ENCODE measurements at places on chromosomes 3 and 15.

- DNase-seq, result no peak
Observed at GRCh38 chr15:76865548-76865991, 39.6 kb downstream of the SCAPER start.

DNA sequence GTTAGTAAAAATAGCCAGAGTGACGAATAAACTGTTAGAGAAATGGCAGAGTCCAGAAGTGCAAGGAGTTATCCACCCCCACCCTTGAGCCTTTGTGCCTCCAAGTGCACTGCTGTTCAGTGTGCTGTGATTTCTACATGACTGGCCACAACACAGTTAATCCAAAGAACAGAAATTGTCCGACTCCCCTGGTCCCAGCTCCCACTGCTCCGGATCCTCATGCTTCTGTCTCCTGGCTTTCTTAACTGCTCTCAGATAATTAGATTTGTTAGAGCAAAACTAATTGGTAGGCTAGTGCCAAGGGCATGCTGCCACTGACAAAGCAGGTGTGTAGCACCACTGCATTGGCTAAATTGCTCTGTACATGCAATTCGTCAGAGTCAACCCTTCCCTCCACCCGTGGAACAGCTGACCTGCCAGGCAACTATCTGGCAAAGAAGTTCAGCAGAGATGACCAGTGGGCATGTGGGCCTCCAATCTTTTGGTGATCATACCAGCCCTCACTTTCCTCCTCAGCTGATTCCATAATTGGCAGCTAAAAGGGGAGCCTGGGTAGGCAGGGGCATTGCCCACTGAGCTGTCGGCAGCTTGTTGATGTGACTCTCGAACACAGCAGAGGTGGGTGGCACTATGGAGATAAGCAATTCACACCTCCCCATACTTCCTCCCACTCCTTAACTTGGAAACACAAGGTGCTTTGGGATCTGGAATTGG, 18.9 kb upstream of the ACAP2 start:
- no peak for DNase-seq

- DNase-seq, result no peak
Observed at GRCh38 chr3:182795389-182795782, 2.1 kb downstream of the ATP11B start.

DNA sequence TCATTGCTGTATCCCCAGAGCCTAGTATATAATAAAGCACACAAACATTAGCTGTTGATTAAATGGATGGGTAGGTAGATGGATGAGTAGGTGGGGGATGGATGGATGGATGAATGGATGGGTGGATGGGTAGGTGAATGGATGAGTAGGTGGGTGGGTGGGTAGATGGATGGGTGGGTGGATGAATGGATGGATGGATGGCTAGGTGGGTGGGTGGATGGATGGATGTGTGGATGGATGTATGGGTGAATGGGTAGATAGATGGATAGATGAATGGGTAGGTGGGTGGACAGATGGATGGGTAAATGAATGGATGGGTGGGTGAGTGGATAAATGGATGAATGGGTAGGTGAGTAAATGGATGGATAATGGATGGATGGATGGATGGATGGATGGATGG, 30.2 kb upstream of the NSMCE3 start:
- no peak for DNase-seq

GRCh38 chr3:42668793-42669217, 15.3 kb downstream of the ZBTB47 start:
- no peak for DNase-seq

GRCh38 chr3:71465371-71466036, 118.0 kb downstream of the FOXP1 start:
- no peak for DNase-seq

- no peak for DNase-seq
Observed at GRCh38 chr3:159855599-159856346, 132.9 kb upstream of the IL12A start.

DNA sequence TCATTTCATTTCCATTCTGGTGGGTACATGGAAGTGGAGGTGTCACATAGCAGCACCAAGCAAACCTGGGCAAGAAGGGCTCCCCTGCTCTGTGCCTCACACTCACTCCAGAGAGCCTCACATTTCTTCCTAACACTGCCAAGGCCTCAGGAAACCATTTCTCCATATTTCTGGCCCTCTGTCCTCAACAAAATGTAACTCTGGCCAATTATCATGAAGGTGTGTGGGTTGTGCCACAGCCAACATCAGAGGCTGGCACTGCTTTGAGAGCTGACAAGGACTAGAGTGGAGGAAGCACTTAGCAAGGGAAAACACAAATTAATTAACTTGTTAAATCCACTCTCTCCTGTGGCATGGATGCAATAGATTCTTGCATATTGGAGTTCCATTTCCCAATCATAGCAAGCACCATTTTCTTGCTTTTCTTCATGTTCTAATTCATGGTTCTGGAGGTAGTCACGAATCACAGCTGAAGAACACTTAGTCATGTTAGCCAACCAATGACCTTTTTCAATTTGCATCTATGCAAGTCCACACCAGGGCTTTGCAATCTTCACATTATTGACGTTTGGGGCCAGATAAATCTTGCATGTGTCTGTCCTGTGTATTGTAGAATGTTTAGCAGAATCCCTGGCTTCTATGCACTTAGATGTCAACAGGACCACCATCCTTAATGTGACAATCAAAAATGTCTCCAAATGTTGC, 241.1 kb downstream of the PLCL2 start:
- no peak for DNase-seq

DNA sequence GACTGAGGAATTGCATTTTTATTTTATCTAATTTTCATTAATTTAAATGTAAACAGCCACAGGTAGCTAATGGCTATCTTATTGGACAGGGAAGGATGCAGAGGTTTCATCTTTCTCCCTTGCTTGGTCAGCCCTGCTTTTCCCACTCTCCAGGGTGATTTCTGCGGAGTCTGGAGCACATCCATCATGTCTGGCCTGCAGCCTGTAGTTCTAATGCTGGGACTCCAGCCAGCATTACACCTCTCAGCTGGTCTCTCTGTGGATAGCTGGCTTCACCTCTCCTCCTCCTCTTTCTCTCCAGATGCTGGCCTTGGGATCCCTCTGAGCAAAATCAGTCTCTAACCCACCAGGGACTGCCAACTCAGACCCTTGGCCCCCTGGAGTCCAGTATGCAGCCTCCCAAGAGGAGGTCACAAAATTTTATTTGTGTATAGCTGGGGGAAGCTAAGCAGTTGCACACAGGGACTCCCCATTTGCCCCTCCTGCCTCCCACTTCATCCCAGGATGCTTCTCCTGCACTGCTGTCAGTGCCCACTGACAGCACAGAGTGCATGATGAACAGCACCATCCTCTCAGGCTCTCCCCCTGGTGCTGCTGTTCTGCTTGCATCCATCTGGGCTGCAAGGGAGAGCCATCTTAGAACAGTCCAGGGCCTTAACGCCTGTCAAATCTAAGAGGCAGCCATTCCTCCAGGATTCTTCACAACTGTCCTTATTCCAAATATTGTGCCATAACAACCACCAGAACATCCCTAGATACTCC, 1.7 kb downstream of the BFSP2 start:
- DNase-seq, result no peak

GRCh38 chr3:13364602-13365271, 55.4 kb downstream of the NUP210 start:
- no peak for DNase-seq

GRCh38 chr3:98561727-98562521, 30.1 kb downstream of the GPR15 start:
- DNase-seq, result no peak

- DNase-seq, result no peak
Observed at GRCh38 chr3:159919873-159920272, 68.8 kb upstream of the IL12A start.

GRCh38 chr15:67839499-67839928, 331 bp downstream of the RNU6-1 start:
- DNase-seq, result peak; percentile 39

DNA sequence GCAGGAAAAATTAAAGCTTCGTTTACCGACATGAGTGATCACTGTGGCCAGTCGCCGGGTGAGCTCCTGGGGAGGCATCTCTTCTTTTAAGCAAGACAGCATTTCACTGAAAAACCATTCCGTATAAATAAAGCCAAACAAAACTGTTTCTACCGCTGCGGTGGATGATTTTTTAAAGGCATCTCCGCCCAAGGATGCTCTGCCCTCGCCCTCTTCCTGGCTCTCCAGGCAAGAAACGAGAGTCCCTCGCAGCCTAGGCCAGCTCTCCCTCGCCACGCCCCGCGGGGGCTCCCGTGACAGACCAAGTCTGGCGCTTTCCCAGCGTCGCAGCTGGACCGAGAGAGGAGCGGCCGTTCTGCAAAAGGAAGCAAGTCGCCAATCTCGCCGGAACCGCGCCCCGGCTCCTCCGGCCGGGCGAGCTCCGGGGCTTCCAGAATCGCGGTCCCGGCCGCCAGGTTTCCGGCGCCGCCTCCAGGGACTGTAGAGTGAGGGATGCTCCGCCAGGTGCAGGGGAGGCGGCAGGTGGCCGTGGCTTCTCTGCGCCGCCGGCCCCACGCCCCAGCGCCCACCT, 458 bp downstream of the MCF2L2 start:
- peak; percentile 41 for DNase-seq

DNA sequence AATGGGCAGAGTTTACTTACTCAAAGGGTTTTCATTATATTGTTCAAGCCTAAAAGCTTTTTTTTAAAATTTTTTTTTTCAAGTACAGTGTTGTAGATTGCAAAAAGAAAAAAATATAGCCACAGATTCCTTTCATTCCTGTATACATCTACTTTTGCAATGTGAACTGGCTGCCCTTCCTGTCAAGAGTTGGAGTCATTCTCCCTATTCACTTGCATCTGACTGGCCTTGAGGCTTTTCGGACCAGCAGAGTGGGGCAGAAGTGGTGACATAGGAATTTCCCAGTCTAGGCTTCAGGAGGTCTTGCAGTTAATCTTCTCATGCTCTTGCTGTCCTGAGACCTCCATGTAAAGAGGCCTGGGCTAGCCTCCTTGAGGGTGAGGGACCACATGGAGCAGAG, 218.3 kb upstream of the CFAP20DC start:
- DNase-seq, result no peak
